ENCODE measurements at places on chromosomes 4 and X.

DNA sequence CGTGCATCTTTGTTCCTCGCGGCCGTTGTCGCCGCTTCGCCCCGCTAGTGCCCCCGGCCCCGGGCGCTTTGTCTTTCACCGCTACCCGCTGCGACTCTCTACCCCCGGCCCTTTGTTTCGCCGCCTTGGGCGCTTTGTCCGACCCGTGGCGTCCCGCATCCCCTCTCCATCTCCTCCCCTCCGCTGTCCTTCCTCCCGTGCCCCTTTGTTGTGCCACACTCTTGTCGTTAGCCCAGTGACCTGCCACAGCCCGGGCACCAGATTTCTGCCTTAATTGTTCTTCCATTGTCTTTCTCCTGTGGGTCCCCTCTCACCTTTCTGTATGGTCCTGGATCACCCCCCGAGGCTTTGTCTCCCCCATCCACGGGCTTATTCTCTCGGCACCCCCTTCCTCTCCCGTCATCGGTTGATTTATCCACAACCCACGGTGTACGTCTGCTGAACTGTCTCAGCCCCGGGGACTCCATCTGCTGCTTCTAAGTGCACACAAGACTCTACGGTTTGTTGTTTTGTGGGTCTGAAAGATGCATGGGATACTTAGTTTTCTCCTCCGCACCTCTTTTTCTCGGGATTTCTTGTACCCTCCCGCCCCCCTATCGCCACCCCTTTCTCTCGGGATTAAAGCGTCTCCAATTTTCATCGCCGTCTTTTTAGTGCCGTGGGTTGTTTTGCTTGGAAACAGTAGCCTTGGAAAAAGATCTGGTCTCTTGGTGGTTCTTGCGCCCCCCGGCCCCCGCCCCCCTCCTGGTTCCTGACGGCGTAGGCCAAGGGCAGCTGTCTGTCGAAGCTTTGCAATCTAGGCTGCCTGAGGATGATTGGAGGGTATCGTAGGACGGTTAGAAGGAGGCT is 783 bp downstream of the RBPJ start:
- no peak for DNase-seq

- no peak for DNase-seq
These were observed 3.4 kb downstream of the OGT start for GRCh38 chrX:71536285-71536684.

DNA sequence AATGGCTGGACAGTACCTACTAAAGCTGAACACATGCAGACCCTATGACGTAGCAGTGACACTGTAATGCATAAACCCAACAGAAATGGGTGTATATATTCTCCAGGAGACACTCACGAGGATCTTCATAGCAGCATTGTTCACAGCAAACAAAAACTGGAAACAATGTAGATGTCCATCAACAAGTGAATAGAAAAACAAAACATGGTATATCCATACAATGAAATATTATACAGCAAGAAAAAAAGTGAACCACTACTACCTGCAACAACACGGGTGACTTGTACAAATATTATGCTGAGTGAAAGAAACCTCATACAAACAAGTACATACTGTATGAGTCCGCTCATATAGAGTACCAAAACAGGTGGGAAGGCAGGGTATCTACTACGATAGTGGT is 16.5 kb downstream of the ARHGEF6 start:
- DNase-seq, result no peak

GRCh38 chr4:86556791-86557415 is 37.2 kb upstream of the PTPN13 start:
- DNase-seq, result no peak

GRCh38 chr4:68997040-68997439 is 45.4 kb upstream of the UGT2A3 start:
- no peak for DNase-seq

DNA sequence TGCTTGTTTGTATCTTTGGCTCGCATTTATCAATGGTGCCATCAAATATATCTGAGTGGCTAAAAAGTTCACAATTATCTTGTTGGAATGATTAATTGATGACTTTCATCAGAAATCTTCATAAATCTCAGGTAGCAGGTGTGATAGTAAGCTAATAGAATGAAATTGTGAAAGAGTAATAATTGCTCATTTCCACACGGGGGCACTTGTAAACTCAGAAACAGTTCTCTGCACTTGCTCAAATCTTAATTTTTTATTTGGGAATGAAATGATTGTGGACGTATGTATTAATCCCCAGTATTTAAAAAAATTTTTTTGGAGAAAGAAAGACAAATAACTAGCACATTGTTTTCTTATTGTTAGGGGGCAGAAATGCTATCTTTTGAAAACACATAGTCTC is 132.8 kb downstream of the DTHD1 start:
- no peak for DNase-seq

DNA sequence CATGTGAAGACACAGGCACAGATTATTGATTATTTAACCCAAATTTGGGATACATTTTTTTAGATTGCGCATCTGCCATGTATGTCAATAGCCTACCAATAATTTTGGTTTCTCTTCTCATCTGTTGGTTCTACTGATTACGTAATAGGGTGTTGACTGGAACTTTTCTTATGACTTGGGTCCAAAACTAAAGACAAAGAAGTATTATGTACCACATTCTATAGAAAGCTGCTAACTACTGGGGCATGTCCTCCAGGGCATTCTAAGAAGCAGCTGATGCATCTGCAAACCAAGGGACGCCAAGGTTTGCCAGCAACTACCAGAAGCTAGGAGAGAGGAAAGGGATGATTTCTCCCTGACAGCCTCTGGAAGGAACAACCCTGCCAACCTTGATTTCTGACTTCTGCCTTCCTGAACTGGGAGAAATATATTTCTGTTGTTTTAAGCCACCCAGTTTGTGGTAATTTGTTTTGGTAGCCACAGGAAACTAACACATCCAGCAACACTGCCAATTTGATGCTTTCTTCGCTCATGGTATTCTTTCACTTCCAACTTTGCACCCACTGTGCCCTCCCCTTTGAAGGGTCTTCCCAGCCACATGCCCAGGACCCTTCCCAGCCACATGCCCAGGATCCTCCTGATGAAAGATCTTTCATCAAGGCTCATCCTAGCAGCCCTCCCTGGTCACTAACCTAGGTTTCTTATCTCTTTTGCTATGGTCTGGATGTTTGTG is 15.9 kb upstream of the TLR1 start:
- no peak for DNase-seq

DNA sequence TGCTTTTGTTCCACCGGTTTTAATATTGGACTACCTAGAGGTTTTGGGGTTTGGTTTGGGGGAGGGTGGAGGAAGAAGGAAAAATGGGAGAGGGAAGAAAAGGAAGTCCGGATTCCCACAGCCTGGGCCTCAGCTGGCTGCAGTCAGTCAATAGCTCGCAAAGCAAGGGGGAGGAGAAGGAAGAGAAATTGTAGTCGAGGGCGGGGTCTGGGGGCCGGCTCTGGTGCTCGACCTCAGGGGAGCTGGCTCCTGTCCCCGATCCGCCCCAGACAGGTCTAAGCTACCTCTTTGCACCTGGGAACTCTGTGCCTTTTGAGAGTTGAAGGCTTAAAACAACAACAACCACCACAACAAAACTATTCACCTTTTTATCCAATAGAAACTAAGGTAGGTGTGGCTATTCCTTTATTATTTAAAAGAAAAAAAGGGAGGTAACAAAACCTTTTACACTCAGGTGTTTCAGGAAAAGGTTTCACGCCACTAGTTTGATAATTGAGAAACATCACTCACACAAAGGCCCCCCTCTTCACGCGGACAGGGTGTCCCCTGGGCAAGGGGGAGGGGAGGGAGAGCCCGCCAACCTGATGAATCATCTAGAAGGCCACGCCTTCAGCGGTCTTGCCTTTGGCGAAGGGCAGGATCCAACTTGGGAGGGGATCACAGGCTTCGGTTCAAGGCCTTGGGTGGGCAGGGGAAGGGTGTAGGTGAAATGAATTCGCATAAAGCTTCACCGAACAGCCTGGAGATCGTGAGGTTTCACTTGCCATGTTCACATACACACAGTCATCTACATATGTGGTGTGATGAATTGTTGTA is 1.6 kb upstream of the LNX1 start:
- no peak for DNase-seq

DNA sequence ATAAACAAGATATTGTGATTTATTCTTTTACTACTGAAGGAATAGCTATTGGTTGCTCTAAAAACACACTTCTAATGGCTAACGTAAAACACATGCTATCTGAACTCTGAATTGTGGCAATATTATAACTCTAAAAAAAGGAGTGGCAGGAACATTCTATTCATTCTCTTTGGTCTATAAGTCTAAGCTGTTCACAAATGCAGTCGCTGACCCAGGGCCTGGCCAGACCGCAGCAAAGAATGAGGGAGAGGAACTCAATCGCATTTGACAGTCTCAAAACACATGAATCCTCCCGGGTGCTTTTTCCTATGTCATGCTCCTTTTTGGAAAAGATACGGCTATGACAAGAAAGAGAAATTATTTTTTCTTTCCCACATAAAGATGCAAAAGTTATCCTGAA is 651.6 kb upstream of the PITX2 start:
- no peak for DNase-seq

- no peak for DNase-seq
These were observed 6.6 kb downstream of the RAB33B start for GRCh38 chr4:139460565-139460964.

GRCh38 chrX:48003367-48003757 is 427 bp downstream of the ZNF182 start:
- DNase-seq, result no peak

GRCh38 chr4:74840936-74841509 is 46.7 kb upstream of the BTC start:
- DNase-seq, result no peak

DNA sequence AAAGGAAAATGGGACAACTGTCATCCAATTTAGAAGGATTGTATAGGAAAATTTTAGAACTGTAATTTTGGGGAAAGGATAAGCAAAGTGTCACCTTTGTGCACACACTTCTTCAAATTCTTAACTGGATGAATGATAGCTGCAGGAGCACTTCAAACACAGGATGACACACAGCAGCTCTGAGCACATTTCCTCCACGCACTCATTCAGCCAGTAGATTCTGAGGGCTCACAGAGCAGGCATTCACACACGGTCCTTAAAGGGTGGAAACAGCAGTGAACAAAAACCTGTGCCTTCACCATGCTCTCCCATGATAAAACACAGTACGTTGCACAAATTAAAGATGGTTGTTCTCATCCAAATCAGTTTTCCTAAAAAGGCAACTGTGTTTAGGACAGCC is 38.5 kb upstream of the KLF3 start:
- DNase-seq, result no peak

GRCh38 chr4:131974730-131975129 is 1174.4 kb upstream of the PCDH10 start:
- DNase-seq, result no peak

DNA sequence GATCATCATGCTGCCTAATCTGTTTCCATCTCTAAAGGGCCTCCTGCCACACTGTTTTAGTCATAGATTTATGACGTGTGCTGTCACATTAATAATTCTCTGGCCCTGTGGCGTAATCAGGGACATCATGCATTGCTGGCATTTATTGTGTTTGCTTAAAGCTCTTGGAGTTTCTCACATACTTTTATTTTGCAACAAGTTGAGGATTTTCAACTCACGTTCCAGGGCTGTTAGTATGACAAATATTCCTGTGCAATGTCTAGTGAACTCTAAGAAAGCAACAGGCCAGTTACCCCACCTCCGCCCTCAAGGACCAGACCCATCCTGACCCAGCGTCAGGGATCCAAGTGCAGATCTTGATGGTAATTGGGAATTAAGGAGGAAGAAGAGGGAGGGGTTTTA is 7.8 kb upstream of the PIGA start:
- no peak for DNase-seq

DNA sequence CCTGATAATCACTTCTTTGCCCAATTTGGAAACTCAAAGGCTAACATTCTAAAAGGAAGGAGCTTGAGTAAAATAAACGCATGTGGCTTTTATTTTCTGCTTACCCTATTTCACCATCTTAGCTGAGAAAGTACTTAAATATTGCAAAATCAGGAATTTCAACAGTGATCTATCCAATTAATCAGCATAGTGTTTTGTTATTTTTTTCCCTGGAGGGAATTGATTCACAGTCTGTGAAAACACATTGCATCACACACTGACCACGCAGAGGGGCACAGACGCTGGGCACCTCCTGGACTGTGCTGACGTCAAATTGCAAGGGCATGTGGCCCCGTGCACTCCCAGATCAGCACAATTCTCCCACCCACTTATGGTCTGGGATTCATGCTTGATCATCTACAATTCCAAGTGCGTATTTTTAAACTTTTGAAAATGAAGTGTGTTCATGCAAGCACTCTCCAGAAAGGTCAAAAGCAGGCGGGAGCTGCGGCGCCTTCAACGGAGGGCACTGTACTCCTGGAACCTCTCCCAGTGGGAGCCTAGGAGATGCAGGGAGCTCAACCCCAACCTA is 320.6 kb upstream of the PPARGC1A start:
- no peak for DNase-seq

DNA sequence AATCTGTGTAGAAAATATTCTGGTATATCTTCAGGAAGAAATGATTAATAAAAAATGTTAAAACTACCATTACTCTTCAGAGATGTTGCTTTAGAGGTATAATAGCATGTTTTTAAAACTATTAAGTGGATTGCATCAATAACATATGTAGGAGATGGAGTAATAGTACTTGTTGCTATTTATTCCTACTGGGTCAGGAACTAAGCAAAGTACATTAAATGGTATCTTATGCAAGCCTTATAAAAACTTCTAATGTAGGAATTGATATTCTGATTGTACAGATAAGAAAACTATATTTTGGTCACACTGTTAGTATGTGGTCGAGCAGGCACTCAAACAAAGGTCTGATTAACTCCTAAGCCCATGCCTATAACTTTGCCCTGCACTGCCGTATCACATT is 31.4 kb upstream of the PDLIM5 start:
- DNase-seq, result no peak

DNA sequence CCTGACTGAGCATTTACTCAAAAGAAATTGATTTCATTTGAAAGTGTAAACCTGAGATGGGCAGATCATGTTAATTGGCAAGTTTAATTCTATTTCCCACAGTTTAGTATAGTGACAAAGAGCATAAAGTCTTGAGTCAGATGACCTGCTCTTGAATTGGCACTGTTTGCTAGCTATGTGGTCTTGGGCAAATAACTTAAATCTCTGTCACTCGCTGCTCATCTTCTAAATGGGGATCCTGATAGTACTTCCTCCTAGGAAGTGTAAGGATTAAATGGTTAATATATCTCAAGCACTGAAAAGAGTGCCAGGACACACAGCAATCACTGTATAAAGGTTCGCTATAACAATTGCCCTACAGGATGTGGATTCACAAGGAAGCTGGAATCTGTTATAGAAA is 242.8 kb upstream of the JADE1 start:
- DNase-seq, result no peak

DNA sequence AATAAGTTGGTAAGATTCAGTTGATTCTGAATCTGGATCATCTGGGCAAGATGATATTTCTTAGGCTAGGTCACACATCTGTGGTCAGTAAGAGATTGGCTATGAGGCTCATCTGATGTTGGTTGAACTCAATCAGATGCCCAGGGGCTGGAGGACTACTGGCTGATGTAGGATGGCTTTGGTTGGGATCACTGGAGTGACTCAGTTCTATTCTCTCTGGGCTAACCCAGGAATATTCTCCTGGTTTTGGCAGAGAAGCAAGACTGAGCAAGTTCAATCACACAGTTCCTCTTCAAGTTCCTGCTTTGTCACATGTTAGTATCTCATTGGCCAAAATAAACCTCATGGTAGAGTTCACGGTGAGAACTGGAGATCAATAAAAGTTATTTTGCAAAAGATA is 902.3 kb upstream of the SLIT2 start:
- no peak for DNase-seq
